ENCODE measurements at places on chromosomes 1 and 21.

DNA sequence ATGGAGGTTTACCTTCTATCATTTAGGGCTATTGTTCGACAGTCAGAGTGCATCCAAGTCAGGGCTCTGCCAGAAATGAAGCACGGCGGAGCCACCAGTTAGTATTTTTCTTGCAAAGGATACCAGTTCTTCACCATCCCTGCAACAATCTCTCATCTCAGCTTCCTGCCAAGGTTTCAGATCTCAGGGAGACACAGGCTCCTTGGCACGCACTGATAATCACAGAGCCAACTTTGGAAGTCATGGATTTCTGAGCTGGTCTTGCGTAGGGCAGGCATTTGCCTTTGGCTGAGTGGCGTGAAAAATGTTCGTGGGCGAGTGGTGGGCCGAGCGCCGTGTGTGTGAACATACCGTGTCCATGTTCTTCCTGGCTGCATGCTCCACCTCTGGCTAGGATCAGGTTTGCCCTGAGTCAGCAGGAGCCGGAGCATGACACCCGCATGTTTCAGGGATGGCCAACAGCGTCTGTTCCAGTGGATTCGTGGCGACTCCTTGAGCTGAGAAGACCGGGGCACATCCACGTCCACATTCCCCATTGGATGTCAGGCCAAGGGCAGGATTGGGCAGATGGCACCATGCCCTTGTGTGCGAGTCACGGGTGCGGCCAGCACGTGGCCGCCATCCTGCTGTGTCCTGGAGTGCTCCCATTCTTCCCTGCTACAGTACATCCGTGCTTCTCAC, 118.5 kb upstream of the C1orf174 start:
- DNase-seq, result peak; percentile 42

DNA sequence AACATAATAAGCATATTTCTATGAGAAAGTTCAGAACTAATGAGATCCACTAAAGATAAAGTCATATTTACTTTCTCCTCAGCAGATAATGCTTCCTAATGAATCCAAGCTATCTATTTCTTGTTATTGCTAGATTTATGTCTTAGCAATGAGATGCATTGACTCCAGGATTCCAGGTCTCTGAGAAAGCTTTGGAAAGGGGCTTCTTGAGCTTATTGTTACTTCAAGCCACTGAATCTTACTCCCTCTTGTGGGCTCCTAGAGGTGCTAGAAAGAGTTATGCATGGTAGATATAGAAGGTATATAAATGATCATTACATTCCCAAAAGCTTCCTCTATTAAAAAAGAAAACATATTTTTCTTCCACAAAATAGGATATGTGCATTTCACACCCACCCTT, 246.4 kb upstream of the ADAMTS5 start:
- no peak for DNase-seq

DNA sequence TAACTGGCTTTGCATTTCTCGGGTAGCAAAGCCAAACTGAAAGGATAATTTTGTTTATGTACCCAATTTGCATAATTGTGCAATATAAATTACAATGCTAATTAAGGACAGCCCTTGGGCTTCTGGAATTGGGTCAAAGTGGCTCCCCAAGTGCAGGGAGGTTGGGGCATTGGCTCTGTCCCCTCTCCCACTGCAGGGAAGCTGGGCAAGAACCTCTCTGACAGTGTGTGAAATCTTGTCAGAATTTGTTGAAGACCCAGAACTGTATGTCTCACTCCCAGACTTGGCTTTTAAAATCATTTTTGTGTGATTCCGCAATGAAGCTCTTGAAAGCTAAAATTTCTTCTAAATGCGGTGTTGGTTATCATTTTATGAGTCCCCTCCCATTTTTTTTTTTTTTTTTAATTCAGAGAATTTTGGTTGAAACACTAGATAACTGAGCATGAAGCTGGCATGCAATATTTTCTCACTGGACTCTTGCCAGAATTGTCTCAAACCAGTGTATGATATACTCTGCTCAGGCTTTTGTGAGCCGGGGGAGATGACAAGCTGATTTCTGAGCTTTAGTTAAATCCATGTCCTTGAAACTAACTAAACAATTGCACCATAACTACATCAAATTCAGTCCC, 878.9 kb upstream of the CXADR start:
- DNase-seq, result no peak

DNA sequence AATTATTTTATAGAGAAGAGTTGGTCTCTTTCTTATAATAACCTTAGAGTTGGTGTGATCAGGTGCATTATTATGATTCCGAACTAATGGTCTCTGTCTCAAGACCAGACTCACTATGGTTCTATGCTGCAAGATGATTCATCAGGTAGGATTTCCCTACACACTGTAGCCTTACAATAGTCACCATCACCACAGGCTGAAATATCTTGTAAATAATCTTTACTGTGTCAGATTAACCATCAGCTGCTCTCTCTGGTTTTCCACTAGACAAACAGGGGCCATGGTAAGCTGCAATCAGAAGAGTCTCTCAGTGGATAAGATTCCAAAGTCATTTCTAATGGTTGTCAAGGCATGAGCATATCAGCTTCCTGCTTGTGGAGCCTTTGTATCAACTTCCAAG, 4.4 kb upstream of the GBP4 start:
- DNase-seq, result no peak

- no peak for DNase-seq
These were observed 18.2 kb downstream of the SLC27A3 start for GRCh38 chr1:153793261-153793972.

GRCh38 chr1:234725177-234726132, 115.5 kb upstream of the IRF2BP2 start:
- DNase-seq, result no peak

GRCh38 chr1:244021427-244021826, 29.7 kb upstream of the ZBTB18 start:
- DNase-seq, result no peak

- no peak for DNase-seq
These were observed 94.1 kb downstream of the PCBP3 start for GRCh38 chr21:45737485-45738166.

GRCh38 chr1:178011465-178011828, 41.6 kb upstream of the SEC16B start:
- no peak for DNase-seq

- DNase-seq, result no peak
These were observed 105.0 kb downstream of the SYT14 start for GRCh38 chr1:210043058-210043457.

DNA sequence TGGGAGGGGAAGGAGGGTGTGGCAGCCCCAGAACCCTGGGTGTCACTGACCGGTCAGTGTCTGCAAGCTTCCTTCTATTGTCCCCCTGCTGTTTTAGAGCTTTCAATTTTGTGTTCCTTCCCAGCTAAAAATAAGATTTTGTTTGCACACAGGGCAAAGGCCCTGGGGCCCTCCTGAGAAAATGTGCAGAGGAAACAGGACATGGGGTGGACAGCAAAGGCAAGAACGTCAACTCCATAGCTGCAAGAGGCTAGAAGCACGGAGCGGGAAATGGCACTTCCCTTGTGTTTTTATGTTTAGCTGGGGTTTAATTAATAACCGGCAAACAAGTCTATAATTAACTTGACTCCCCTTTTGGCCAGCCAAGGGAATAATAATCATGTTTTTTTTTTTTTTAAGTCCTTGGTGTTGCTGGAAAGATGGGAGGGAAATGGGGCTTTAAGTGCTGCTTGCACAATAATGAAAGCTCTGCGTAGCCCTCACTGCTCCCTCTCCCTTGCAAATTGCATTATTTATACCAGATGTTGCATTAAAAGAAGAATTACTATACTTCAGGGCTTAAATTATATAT, 261.4 kb upstream of the USP24 start:
- no peak for DNase-seq

DNA sequence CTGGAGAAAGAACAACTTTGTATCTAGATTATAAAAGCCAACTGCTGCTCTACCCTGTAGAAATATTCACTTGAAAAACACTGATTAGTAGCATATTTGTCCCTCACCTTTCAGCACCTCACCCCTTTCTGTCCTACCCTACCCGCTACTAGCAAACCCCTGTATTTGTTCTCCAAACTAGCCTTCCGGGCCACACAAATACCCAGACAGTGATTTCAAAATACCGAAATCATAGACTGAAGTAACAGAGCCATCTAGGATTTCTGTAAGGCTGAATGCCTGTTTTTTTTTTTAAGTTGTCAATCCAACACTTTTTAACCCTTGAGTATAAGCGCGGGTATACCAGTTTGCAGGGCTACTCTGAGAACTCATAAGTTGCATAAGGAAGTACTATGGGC, 398 bp upstream of the DPT start:
- no peak for DNase-seq

GRCh38 chr1:45685308-45686014, 872 bp downstream of the GPBP1L1 start:
- no peak for DNase-seq

- DNase-seq, result no peak
These were observed 9.5 kb upstream of the PDIK1L start for GRCh38 chr1:26102119-26102518.

GRCh38 chr1:8787218-8787617, 30.2 kb downstream of the RERE start:
- no peak for DNase-seq

DNA sequence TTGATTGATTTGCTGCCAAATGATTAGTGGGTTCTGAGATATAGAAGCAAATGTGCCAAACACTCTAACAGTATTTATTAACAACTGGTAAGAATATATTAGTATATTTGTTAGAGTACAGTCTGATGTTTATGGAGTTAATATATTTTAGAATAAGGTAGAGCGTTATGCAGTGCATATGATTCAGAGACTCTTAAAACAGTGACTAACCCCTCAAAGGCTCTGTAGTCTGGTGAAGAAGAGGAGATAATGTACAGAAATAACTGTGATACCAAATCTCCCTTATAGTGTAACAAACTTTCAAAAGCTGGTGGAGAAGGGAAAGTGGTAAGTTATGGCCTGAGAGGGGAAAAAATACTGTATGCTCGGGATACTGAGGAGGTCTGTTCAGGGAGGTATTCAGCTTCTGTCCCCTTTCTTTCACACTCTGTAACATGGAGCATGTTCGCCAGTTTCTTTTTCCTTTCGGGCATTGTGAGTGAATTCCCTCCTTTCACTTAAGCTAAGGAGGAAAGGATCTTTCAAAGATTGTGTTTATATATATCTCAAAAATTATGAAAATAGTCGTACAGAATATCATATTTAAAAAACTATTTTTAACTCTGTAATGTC, 121.2 kb downstream of the ADGRL2 start:
- no peak for DNase-seq

DNA sequence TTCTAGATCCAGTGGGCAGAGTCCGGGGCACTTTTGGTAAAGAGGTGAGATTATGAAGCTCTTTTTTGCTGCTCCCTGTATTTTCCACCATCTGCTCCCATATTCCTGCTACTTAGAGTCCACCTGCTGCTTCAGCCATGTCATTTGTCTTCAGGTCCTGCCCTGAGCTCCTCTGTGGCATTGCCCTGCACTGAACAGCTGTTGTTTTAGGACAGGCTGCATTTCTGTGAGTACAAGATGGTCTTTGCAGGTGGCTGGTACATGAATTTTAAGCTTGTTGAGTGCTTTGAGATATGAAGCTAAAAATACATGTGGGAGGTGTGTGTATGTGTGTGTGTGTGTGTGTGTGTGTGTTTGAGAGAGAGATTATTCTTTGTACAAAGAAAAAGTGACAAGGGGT, 21.9 kb downstream of the MT1HL1 start:
- DNase-seq, result no peak

DNA sequence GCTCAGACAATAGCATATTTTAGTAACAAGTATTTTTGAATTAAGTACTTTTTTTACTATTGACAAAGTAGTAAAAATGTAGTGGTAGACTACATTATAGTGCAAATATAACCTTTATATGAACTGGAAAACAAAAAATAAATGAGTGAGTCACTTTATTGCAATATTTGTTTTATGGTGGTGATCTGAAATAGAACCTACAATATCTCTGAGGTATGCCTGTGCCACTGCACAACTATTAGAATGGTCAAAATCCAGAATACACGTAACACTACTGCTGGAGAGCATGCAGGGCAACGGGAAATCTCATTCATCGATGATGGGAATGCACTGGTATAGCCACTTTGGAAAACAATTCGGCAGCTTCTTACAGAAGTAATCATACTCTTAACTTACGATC, 349.0 kb upstream of the NCAM2 start:
- no peak for DNase-seq

DNA sequence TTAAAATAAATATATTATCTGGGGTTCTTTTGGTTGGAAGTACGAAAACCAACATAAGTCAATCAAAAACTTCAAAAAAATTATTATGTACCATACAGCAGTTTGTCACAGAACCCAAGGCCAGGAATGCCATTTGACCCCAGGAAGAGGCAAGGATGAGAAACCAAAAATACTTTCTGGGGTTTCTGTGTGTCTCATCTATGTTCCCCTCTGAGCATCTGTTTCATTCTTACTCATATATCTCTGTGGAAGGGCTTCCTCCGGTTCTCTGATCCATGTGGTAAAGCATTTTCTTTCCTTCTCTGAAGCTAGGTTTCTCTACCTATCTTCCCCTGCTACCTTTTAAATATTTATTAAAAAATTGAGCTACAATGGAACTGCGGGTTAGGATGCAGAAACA, 9.8 kb upstream of the FCRL1 start:
- DNase-seq, result no peak

Data from vagina (tissue), 2 donors.